ENCODE measurements at places on chromosomes 7 and 10.

GRCh38 chr7:148814922-148815559 lies 69.0 kb downstream of the EZH2 start:
- DNase-seq = no peak

DNA sequence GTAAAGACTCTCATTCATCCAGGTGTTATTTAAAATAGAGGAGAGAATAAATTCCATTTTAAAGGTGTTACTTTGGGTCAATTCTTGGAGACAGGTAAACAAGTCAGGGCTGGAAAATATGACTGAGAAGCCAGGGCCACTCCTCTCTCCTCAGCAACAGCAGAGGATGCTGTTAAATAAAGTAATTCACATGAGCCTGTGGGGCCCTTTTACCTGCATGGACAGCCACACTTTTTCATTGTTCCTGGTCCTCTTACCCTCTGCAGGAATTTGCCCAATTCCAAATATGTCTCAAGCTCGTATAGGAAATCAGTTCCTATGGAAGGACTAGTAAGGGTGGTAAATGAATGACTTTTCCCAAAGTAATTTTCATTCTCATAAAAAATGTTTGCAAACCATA lies 420.1 kb upstream of the KLF6 start:
- no peak for DNase-seq

DNA sequence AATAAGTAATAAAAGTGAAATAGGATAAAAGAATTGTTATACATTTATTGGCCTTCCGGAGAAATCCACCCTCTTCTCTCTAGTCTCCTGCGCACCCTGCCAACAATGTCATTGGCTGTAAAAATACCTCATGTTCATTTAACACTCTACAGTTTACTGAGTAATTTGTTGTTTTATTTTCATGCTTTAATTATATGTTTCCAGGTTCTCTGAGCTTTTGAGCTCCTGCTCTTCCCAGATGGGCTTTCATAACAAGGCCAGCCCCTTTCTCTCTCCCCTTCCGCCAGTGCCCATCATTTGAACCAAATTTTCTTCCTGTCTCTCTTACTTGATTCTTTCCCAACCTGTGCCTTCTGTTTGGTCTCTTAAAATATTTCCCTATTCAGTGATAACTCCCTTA lies 144.6 kb upstream of the PRSS1 start:
- no peak for DNase-seq

GRCh38 chr7:158618745-158619140 lies 31.1 kb upstream of the PTPRN2 start:
- DNase-seq = no peak

- no peak for DNase-seq
Observed at GRCh38 chr10:46537309-46537708, 19.1 kb downstream of the GPRIN2 start.

GRCh38 chr7:51313738-51314425 lies 2.7 kb downstream of the COBL start:
- DNase-seq = no peak

DNA sequence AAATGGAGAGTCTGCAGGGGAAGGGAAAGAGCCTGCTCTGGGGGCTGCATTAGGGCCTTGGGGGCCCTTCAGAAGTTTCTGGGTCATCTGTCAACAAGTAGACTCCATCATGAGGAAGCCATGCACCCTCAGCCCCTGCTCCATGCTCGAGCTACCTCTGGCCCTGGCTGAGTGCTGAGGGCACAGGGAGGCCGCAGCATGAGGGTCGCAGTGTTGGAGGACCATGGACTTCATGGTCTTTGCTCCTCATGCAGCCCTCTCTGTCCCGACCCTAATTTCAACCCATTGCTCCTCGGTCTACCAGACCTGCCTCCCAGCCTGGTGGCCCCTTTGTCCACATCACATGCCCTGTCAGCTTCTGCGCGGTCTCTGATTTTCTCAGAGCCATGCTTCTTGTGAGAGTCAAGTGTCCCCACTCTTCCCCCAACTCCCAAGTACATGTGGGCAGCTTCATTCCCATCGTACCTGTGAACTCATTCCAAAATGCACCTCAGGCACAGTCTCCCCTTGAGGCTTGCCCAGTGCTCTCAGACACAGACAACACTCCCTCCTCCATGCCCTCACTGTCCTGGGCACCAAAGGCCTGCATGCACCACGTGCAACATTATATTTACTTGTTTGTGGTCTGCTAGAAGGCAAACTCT lies 14.7 kb downstream of the ZNF488 start:
- DNase-seq = no peak

DNA sequence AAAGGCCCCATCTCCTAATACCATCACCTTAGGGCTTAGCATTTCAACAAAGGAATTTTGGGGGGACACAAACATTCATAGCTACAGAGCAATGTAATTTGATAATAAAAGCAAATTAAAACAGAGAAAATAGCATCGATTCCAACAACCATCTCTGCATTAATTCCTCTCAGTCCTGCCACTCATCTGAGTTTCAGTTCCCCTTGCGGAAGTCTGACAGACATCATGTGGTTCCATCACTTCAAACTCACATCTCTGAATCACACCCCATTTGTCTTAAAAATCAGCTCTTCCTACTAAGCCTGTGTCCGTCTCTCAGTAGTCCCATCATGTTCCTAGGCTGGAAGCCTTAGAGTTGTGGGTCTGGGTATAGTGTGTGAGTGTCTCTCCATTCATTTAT lies 3.6 kb downstream of the ADCK2 start:
- no peak for DNase-seq

- DNase-seq = no peak
Observed at GRCh38 chr7:26685606-26686005, 178.8 kb downstream of the SKAP2 start.

- no peak for DNase-seq
Observed at GRCh38 chr10:78817361-78817760, 251.4 kb upstream of the ZMIZ1 start.

- DNase-seq = no peak
Observed at GRCh38 chr10:92241158-92241500, 49.7 kb downstream of the CPEB3 start.

GRCh38 chr7:127485482-127485881 lies 93.0 kb upstream of the ZNF800 start:
- DNase-seq = no peak

DNA sequence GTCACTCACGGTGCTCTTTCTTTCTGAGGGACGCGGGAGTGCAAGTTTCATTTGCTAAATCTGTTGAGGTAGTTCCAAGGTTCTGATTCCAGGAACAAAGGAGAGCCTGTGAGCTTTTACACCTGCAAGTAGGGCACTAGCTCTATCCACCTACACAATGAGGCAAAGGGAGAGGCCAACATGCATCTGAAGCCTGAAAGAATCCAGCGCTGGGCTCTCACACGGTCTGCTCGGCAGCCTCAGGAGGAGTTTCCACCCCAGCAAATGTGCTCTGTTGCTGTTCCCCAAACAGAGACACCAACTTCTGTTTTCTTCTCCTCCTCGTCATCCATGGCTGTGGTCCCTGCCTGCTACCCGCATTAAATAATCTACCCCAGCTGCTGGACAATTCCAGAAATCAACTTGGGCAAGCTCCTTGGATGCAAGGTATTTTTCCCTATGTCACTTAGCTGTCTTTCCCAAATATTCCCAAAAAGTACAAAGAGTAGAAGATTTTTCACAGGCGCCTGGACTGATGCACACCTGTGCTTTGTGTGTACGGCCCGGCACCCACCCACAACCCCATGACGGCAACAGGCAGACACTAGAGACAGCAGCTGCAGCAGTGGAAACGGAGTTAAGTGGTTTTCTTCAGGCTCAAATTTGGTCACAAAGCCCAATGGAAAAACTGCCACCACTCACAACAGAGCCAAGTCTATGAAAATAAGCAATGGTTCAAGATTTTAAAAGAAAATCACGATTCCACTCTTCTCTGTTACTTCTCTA lies 176.8 kb downstream of the ZMYND11 start:
- no peak for DNase-seq

- DNase-seq = no peak
Observed at GRCh38 chr10:89080660-89081059, 90.1 kb downstream of the FAS start.

DNA sequence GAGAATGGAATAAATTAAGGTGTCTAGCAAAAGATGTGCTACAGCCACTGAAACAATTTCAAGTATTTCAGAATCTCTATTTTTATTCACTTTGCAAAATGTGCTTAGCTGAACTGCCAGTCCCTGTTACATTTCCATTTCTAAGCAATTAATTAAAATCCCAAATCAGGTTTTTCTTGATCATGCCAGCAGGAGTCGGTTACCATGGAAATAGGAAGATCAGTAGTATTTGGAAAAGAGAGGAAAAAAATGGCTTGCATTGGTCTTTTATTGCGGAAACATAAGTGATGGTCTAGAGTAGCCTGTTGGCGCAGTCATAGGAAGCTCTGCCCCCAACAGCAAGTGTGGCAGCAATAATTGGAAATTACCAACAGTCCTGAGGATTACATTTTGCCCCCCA lies 867.1 kb downstream of the GATA3 start:
- no peak for DNase-seq

DNA sequence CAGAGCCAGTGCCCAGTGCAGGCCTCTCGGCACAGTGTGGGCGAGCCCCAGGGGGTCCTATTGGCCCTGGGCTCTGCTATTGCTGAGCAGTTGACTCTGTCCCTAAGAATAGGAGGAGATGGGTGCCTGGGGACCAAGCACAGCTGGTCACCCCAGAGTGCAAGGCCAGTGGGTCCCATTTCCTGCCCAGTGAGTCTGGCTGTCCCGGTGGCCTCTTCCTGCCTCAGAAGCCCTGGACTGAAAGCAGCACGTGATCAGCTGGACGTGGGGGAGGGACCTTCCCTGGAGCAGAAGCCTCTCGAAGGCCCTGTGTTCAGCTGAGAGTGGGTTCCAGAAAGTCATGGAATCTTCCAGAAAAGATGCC lies 42.0 kb downstream of the PWWP2B start:
- no peak for DNase-seq

GRCh38 chr10:78620985-78621799 lies 447.6 kb upstream of the ZMIZ1 start:
- no peak for DNase-seq

GRCh38 chr10:31774928-31775650 lies 153.5 kb downstream of the ARHGAP12 start:
- DNase-seq = no peak

DNA sequence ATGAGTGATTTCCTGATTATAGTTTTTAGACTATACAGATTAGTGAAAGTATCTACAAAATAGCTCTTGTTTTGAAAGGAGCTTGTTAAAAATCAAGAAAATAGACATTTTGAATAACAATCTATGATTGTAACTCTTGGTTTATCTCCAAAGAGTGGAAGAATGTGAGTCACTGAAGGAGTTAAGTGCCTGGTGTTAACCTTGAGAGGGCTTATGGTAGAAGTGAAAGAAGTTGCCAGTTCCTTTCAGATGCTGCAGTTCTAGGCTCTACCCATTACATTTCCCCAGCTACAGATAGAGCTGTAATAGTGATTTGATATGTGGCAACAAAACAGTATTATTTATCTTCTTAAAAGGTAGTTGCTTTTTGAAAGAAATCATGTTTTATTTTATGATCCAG lies 12.7 kb downstream of the NRBF2 start:
- no peak for DNase-seq

- no peak for DNase-seq
Observed at GRCh38 chr7:148807436-148807835, 76.7 kb downstream of the EZH2 start.

GRCh38 chr7:116315293-116315692 lies 105.0 kb downstream of the TES start:
- DNase-seq = no peak

GRCh38 chr7:5634107-5634950 lies 147.1 kb downstream of the RNF216 start:
- no peak for DNase-seq

DNA sequence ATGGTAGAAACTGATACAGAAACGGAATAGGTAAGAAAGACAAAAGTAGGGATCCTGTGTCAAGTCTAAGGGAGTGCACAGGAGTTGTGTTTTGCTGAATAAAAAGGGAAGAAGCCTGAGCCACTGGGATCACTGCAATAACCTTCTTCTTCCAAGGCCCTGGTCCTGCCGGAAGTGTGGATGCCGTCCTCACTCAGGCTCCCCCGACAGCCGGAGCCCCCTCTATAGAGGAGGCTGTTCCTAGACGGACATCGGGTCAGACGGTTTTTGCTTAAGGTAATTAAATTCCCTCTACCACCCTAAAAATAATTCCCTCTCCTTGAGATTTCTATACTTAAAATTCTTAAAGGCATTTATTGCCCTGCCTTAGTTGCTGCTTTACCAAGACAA lies 566.9 kb downstream of the PTPRN2 start:
- DNase-seq = no peak

GRCh38 chr7:70599446-70600190 lies 532.3 kb upstream of the GALNT17 start:
- no peak for DNase-seq

- DNase-seq = no peak
Observed at GRCh38 chr10:29063806-29064644, 224.8 kb upstream of the LYZL1 start.

DNA sequence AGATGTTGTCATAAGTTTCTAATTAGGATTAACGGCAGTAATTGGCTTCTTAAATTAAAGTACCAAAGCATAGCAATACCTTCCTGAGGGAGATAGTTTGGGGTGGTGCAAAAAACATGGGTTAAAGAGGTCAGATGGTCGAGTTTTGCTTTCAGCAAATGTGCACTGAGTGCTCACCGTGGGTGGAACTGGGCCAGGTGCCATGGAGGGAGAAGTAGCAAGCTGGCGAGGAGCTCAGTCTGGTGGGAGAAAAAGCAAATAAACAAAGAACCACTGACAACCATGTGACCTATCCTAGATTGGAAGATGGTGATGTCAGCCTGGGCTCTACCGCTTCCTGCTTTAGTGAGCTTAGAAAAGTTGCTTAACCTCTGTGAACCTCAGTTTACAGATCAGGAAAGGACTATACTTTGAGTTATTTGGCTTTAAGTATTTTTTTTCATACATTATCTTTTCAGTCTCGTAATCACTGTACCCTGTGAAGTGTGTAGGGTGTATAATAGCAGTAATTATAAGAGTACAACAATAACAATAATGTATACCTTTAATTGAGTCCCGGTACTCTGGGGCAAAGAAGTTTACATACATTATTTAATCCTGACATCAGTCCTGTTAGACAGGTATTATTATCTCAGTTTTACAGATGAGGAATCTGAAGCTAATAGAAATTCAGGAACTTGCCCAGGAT lies 69.0 kb upstream of the PDCD4 start:
- DNase-seq = peak; percentile 26

GRCh38 chr10:77987671-77988255 lies 41.6 kb downstream of the POLR3A start:
- no peak for DNase-seq

GRCh38 chr7:35691366-35691765 lies 3.6 kb downstream of the HERPUD2 start:
- DNase-seq = no peak
